Left ventricle myocardium inferior (tissue), 1 donor: ENCODE measurements at places on chromosomes 3 and 15.

GRCh38 chr3:53974324-53974723, 82.7 kb upstream of the SELENOK start:
- DNase-seq = no peak

- DNase-seq = no peak
Measured at GRCh38 chr3:34957677-34958076, 681.6 kb upstream of the ARPP21 start.

- no peak for DNase-seq
Measured at GRCh38 chr3:44509393-44509921, 32.0 kb upstream of the ZNF445 start.

DNA sequence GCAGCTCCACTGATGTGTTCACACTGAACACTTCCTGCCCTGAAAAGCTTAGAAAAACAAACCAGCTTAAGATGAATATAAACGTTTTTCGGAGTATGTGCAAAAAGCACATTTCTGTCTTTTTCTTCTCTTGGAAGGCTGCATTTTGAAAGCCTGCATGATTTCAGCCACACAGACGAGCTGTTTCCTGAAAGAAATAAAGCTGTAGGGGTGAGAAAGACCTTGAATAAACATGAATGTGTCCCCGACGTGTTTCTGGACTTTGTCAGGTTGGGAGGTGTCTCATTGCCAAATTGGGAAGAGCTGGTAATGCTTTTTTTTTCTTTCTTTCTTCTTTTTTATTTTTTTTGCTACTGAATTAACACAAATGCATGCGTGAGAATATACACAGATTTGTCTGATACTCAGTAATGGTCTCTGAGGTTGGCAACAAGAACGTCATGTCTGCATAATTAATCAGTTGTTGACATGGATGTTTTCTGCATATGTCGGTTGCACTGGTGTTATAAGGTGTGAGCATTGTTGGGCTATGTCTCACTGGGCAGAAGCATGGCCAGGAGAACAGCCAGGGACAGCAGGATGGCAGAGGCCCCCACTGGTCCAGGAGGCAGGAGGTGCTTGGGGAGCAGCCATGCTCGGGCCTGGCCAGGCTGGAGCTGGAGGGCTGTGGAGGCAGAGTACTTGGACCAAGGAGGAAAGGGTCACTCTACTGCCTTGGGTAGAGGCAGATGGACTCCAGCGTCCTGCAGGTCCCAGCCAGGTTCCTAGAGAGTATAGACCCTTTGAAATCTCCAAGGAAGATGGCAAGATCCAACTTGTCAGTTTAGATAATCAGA, 39.0 kb downstream of the ADAMTSL3 start:
- no peak for DNase-seq

DNA sequence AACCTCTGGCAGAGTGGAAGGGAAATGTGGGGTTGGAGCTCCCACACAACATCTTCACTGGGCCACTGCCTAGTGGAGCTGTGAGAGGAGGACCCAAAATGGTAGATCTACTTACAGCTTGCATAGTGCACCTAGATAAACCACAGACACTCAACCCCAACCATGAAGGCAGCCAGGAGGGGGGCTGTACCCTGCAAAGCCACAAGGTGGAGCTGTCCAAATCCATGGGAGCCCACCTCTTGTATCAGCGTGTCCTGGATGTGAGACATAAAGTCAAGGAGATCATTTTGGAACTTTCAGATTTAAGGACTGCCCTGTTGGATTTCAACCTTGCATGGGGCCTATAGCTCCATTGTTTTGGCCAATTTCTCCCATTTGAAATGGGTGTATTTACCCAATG, 20.9 kb downstream of the TP63 start:
- DNase-seq = no peak
